Stimulated activated CD8-positive, alpha-beta memory T cell treated with anti-CD3 and anti-CD28 coated beads, Interleukin-7, amount 100 ng/mL, for 24 hours (primary cell): ENCODE measurements at places on chromosomes 13 and 19.

DNA sequence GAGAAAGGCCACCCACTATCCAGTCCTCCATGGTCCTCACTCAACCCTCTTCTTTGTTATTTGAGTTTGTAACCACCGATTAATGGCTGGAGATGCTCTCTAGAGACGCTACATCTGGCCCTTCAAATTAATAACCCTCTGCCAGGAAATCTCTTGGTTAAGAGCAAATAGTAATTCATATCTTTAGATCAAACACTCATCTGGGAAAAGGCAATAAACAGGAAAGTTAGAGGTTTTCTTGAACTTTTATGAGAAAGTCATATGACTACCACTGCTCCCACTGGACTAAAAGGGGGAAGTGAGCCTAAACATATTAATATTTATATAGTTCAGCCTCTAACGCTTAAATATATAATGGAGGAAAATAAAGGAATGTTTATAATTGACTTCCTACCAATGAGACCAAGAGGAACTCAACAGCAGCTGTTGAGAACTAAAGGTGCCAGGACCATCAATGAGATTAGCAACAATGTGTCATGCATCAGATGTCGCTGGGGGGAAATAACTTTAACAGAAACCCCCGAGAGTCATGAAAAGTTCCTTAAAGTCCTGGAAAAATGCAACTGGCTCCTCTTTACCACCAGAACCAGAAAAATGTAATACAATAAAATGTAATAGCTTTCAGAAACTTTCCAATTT, 2.7 kb downstream of the TBC1D4 start:
- no peak for DNase-seq

- no peak for DNase-seq
Measured at GRCh38 chr13:46181377-46181839, 569 bp downstream of the LCP1 start.

- DNase-seq: peak; percentile 70
Measured at GRCh38 chr19:12965017-12965811, 4.2 kb upstream of the DAND5 start.

GRCh38 chr13:99055281-99055680, 77.4 kb upstream of the DOCK9 start:
- no peak for DNase-seq

DNA sequence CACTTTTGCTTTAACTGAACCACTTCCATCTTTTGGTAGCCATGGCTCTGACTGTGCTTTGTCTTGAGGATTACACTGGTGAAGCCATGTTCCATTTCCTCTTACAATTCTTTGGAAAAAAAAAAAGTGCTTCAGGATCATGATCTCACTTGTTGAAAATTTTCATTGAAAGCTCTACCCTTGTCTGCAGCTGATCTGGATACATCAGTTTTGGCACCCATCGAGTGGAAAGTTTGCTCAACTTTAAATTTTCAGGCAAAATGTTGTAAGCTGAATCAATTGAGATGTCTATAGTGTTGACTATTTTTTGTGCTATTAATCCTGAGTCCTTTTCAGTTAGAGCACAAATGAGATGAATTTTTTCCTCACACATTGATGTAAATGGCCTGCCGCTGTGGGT, 48.3 kb upstream of the RFXAP start:
- no peak for DNase-seq

DNA sequence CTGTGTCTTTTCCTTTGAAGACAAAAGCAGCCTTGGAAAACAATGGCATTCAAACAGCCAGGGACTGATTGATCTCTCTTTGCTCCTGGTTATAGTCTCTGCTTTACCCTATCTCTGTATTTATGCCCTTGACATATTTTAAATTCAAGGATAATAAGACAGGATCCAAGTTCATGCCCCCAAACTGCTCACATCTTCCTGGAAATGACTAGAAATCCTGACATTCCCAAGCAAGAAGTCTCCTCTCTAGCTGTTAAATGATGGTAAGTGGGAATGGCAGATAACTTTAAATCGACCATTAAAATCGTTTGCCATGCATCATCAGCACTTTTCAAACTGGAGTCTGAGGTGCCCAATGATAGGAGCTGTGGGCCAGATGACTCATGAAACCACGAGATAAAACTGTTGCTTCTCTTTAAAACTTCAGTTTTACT, 435.6 kb downstream of the FOXO1 start:
- DNase-seq: no peak

- no peak for DNase-seq
Measured at GRCh38 chr13:49649244-49649962, 21.1 kb downstream of the ARL11 start.

DNA sequence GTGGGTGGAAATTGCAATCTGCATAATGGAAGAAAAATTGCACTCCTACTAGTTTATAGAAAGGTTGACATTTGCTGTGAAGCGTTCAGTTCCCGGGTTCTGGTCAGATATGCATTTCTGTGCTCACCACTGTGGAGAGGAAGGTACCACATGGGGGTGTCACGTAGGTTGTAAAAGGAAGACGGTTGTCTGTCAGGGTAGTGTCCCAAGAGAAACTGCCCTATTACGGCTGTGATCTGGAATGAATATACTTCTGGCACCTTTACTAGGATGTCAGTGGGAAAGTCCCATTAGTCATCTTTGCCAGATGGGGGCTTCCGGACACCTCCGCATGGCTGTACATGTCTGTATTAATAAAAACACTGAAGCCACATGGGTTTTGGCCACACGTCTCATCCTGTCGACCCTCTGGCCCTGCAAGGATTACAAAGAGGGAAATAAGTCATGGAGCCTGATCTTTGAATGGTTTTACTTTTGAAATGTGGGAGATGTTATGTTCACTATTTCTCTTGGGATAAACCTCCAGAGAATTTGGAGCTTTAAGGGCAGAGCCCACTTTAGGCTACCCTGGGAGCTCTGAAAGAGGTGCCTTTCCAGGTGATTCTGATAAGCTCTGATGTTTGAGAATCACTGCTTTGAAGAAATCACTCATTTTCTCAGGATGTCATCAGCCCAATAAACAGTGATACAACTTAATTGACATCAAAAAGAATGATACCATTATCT, 133.9 kb downstream of the AKAP11 start:
- no peak for DNase-seq

- no peak for DNase-seq
Measured at GRCh38 chr13:85230691-85231093, 568.5 kb downstream of the SLITRK6 start.

GRCh38 chr19:33207903-33208302, 13.8 kb downstream of the LRP3 start:
- DNase-seq: no peak

- no peak for DNase-seq
Measured at GRCh38 chr19:38168637-38169036, 55.4 kb downstream of the DPF1 start.

DNA sequence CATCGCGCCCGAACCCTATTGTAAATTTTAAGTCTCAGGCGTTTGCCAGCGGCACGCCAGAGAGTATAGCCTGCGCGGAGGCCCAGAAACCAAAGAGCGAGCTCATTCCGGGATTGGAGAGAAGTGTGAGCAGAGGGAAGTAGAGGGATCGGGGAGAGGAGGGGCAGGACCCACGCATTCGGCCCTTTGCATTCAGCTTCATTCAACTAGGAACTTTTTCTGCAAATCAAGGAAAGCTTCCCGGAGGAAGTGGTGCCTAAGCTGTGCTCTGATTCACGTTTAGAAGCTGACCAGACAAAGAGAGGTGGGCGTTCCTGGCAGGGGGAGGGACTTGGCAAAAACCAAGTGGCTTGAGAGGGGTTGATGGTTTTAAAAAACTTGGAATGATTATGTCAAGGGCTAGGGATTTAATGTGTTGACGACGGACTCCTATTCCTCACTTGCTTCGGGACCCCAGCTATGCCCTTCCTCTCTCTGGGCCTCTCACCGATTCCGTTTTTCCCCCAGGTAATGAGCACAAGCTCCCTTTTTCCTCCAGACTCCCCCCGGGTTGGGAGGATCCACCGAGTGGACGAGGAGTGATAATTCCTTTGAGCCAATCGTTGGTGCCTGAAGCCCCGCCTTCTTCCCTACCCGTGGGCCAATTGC, 811 bp upstream of the PRMT1 start:
- no peak for DNase-seq

DNA sequence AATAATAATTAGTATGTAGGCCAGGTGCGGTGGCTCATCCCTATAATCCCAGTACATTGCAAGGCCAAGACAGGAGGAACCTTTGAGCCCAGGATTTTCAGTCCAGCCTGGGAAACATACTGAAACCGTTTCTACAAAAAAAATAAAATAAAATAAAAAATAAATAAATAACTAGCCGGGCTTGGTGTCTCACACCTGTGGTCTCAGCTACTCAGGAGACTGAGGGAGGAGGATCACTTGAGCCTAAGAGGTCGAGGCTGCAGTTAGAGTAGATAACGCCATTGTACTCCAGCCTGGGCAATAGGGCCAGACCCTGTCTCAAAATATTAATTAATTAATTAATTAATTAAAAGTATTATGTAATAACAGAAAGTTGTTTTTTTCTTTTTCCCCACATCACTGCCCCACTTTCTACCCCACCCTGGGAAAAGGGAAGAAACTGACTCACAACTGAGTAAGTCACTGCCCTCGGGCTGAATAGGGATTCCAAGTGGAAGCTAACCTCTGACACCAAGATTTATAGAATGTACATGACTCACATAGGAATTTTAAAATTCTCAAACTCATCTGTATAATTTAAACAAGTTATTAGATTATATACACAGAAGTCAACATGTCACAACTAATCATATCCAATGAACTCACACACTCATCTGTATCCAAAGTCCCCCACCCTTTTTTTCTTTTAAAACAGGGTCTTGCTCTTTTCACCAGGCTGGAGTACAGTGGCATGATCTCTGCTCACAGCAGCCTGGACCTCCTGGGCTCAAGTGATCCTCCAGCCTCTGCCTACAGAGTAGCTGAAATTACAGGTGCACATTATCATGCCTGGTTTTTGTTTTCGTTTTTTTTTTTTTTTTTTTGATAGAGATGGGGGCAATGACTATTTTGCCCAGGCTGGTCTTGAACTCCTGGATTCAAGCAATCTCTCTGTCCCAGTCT, 12.5 kb downstream of the ZNF611 start:
- no peak for DNase-seq
